HS-27A (cell line): ENCODE measurements at places on chromosomes 6 and 20.

- no peak for DNase-seq
Measured at GRCh38 chr20:62175711-62176110, 7.1 kb upstream of the MTG2 start.

- DNase-seq = no peak
Measured at GRCh38 chr6:20732896-20733295, 198.6 kb downstream of the CDKAL1 start.

- no peak for DNase-seq
Measured at GRCh38 chr6:155959898-155960495, 504.4 kb upstream of the NOX3 start.

DNA sequence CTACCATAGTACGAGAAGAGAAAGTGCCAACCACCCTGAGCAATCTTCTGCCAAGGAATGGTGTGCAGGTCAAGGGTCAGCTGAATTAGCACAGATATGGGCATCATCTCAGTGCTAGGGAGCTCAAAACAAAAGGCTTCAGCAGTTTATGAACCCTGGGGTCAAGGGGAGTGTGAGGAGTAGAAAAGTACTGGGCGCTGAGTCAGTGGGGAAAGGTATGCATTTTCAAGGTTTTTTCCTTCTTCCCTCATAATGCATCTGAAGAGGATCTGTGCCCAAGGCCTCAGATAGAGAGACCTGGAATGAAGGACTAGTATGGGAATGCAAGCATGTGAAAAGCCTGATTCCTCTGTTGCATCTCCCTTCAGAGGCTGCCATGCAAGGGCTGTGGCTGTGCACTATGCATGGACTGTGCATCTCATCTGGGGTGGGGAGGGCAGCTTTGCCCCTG is 81.7 kb downstream of the PERP start:
- DNase-seq = no peak

DNA sequence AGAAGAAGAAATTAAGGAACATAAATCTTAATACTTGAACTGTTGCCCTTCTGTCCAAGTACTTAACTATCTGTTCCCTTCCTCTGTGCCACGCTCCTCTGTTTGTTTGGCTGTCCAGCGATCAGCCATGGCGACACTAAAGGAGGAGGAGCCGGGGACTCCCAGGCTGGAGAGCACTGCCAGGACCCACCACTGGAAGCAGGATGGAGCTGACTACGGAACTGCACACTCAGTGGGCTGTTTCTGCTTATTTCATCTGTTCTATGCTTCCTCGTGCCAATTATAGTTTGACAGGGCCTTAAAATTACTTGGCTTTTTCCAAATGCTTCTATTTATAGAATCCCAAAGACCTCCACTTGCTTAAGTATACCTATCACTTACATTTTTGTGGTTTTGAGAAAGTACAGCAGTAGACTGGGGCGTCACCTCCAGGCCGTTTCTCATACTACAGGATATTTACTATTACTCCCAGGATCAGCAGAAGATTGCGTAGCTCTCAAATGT is 17.1 kb downstream of the IRF4 start:
- no peak for DNase-seq

DNA sequence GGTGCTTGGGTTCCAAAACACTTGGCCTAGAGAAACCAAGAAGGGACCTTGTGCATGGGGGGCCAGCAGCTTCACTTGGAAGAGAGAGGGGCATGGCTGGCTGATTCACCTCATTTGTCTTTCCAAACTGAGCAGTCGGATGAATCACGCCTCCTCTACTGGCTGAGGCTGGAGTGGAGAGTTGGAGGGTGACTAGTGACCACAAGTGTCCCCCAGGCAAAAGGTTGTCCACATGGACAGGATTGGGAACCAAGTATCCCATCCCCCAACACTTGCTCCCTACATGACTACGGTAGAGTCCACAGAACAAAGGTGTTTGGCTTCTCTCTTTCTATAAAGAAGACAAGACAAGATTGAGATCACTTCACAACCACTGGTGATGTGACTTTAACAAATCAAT is 875.6 kb downstream of the QKI start:
- no peak for DNase-seq

DNA sequence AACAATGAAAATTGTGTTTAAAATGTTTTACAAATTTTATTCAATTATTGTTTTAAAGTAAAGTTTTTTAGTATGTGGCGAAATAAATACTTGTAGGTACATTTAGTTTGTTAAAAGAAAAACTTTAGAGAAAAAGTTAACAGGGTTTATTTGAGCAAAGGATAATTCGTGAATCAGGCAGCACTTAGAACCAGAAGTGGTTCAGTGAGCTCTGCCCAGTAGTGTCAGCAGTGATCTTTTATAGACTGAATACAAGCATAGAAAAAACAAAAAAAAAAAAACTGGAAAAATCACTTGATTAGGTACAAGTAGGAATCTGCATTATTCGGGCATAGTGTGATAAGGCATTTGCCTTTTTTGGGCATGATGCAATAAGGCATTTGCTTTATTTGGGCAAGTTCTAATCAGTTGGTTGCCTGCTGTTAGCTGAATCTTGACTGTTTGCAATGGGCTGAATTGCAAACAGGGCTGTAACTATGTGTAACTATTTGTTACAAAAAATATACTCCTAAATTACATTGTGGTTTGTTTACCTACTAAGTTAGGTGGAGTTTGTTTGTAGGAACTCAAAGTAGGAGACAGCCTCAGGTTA is 122.9 kb upstream of the MMS22L start:
- DNase-seq = no peak

DNA sequence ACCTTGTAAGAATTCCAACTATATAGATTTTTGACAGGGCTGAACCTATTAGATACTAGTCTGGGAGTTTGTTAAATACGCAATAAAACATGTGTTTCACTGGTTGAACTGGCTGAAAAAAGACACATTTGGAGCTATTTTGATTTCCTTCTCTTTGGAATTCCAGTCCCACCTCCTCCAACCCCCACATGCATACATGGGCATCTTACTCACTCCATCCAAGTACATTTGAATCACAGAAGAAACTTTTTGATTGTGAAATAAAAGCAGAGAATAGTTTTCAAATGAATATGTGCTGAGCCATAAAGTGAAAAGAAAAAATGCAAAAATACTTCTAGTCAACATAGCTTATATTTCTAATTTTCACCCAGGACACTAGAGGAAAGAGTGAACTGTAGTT is 33.9 kb upstream of the STXBP5 start:
- DNase-seq = peak; percentile 82

DNA sequence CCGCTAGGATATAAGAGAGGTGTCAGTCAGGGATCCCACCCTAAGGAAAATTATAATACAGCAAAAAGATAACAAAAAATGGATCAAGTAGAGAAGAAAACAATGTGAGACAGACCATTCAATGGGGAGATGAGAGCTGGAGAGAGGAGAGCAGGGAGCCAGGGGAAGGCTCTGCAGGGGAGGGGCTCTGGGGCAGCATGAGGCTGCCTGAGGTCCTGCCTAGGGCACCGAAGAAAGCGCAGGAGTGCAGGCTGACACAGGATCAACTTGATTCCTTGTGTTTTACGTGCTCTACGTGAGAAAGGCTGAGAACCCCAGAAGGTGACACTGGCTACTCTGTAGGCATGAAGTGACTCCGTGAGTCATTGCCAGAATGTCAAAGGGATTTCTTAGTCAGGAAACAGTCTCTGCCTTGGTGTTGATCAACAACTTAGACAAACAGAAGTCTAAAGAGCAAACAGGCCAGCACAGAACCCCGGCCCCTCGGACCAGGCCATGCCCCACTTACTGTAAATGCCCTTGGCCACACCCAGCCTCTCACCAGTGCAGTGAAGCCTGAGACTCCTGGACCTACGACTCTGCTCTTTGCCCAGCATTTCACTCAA is 290.1 kb upstream of the PRDM1 start:
- no peak for DNase-seq

DNA sequence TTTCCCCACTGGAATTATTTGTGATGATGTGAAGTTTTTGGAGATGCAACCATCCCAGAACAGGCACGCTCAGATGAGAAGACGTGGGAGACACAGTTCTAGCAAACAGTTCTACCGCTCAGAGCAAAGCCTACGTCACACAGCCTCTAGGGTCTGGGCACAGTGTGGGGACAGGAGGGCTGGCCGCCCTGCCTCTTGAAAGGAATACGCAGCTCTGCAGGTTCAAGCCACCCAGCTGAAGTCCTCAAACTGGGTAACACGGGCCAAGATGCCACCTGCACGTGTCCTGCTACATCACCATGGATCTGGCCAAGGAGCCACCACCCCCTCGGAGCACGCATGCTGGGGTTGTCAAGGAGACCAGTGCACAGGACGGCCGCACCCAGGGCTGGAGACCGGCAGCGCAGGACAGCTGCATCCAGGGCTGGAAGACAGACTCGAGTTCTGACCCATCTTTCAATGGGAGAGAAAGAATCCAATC is 75.0 kb downstream of the NOL4L start:
- DNase-seq = no peak

GRCh38 chr20:54611708-54612412 is 136.5 kb downstream of the DOK5 start:
- DNase-seq = no peak

DNA sequence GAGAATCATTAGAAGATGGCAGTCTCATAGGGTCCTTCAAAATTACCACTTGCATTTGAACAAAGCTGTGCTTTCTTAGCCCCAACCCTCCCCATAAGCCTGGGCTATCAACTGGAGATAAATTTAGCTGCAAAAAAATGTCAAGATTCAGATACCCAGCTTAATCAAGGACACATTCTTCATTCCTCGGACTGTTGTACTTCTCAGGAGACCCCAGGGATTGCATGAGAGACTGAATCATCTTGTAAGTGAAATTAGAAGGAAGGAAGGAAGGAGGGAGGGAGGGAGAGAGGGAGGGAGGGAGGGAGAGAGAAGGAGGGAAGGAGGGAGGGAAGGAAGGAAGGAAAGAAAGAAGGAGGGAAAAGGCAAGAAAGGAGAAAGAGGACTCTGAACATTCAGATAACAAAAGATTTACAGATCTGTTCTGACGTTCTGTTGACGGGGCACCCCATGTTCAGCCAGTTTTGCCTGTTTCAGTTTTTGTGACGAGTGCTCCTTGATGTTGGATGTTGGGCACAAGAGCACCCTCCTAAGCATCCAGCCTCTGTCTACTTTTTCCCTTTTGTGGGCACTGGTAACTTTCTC is 498.7 kb downstream of the PREX1 start:
- no peak for DNase-seq

DNA sequence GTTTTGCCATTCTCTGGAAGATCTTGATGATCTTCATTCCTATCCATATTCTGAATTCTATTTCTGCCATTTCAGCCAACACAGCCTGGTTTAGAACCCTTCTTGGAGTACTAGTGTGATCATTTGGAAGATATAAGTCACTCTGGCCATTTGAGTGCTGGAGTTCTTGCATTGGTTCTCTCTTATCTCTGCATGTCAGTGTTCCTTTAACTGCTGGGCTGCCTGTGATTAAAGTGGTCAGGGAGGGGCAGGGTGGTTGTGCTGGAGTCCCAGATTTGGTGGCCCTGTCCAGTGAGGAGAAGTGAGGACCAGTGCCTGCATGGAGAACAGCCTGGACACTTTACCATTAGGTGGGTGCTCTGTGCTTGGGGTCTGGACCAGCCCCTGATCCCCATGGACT is 173.0 kb downstream of the SOD2 start:
- no peak for DNase-seq

GRCh38 chr20:54539521-54540046 is 64.2 kb downstream of the DOK5 start:
- no peak for DNase-seq

- DNase-seq = no peak
Measured at GRCh38 chr6:15254070-15254975, 8.5 kb downstream of the JARID2 start.
